Astrocyte of the hippocampus (primary cell): ENCODE measurements at places on chromosomes 2 and 18.

DNA sequence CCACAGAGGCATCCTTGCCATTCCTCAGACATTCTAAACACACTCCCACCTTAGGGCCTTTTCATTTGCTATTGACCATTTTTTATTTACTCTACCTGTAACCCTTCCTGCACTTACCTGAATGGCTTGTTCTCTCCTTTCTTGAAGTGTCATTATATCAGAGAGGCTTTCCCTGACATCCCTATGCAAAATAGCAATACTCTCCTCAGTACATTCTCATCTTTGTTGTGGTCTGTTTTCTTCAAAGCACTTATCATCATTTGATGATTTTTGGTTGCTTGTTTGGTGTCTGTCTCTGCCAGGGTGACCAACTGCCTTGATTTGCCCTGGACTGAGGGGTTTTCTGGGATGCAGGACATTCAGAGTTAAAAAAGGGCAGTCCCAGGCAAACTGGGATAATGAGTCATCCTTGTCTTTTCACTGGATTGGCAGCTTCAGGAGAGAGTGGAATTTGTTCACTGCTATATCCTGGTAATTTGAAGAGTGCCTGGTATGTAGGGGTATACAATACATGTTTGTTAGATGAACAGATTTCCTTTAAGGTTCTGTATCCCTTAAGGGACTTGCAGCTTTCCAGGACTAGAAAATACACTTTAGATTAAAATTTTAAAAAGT lies 102.4 kb downstream of the BABAM2 start:
- DNase-seq: peak; percentile 79

GRCh38 chr2:115491186-115491793 lies 1048.8 kb downstream of the DPP10 start:
- peak; percentile 5 for DNase-seq

GRCh38 chr18:52046842-52047241 lies 293.2 kb upstream of the DCC start:
- DNase-seq: no peak

DNA sequence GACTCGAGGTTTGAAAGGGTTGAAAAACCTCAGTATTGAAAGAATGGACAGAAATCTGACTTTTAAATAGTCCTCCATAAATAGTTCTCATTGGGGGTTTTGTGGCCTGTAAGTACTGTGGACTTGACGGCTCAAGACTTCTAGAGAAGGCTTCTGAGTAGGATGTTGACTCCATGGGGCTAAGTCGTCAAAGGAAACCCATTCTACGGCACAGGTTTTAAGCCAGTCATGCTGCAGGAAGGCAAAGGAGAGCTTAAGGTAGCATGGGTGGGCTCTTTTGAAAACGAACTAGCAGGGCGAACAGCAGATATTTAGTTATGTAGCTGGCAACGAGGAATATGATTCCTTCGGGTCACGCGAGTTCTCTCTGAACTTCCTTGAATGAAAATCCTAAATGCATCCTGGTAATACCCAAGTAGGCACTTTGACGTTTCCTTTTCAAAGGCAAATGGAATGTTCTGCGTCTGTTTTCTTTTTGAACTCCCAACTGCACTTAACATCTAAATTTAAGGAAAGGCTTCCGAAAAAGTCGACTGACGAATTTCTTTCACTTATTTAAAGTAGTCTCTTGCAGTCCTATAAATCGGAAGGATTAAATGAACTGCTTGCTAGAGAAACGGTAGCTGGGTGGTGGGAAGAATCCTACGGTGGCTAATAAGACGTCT lies 1.1 kb upstream of the NEDD4L start:
- peak; percentile 13 for DNase-seq

DNA sequence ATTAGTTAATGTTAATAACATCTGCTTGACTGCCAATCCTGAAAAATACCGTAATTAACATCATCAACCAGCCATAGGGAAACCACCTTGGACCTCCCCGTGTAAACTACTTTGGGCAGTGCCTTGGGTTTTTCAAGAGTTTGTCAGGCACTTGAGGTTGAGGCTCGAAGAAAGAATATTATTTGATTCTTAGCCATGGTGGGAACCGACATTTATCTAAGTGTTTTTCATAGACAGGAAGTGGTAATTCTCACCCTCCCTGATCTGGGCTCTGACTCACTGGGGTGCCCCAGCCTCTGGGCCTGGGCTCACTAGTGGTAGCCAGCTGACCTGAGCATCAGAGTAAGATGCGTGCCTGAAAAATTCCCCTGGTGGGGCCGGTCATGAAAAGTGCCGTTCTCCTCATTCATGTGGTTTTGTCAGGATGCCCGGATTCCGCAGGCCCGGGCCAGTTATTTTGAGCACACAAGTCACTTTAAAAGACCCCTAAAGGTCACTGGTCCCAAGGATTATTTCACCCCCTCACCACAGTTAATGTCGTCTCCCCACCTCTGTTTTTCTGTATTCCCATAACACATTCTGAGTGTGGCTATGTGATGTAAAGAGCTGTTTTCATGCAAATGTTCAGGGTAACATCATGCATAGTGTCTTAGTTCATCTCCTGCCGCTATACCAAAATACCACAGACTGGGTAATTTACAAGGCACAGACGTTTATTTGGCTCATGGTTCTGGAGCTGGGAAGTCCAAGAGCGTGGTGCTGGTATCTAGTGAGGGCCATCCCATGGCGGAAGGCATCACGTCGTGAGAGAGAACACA lies 21.6 kb upstream of the SPATA3 start:
- peak; percentile 97 for DNase-seq

DNA sequence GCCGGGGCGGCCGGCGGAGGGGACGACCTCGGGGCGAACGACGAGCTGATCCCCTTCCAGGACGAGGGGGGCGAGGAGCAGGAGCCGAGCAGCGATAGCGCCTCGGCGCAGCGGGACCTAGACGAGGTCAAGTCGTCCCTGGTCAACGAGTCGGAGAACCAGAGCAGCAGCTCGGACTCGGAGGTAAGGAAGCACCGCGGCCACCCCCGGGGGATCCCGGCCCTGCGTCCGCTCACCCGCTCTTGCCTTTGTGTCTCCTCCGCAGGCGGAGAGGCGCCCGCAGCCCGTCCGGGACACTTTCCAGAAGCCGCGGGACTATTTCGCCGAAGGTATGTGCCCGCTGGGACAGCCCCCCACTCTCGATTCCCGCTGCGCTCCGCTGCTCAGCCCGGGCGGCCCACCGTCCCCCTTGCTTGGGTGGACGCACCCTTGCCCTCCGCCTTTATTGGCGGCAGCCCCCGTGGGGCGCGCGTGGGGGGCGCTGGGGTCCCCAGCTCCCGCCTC lies 611 bp downstream of the TCF7L1 start:
- DNase-seq: peak; percentile 78

GRCh38 chr2:133167223-133167622 lies 401.0 kb downstream of the NCKAP5 start:
- DNase-seq: no peak

DNA sequence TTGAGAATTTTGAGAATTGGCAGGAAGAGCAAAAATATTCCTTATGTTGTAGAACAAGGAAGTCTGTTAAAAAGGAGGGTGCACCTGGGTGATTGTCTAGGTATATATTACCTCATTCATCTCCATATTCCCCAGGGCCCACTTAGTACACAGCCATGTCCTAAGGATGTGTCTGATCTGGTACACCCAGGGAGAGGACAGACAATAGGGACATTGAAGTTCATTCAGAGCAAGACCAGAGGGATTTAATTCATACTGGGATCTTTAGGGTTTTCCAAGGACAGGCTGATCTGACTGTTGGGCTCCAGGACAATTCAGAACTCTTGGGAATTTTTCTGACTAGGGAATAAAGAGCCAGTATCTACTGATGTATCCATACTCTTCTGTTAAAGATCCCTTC lies 112.1 kb downstream of the PHLPP1 start:
- DNase-seq: no peak

GRCh38 chr2:238380785-238381184 lies 45.9 kb upstream of the ASB1 start:
- peak; percentile 41 for DNase-seq

DNA sequence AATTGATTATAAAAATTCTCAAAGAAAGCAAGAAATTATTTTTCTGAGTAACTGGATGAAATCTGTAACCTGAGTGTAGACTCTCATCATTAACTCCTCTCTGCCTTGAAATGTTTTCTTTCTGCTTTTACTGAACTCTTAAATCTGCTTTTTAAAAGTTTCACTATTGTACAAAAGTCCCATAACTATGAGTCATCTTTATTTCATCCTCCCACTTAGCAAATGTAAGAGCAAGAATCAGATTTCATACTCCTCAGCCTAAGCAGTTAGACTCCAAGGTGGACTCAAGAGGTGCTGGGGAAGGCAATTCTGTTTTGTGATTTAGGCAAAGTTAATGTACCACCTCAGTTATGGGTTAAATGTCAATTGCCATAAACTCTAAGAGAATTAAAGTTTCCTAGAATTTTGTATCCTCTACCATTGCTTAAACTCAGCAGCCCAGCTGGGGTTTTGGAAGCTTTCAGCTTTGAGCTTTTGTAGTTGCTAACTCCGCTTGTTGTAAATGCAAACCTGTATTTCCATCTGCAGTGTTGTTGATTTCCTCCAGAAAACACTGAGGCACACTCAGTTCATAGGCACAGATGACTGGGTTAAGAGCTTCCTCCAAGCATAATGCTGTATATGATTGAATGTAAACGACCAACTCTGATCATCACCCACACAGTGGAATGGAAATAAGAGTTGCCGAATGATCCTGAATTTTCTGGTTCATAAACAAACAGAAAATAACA lies 268.8 kb downstream of the ARHGAP15 start:
- DNase-seq: peak; percentile 34

GRCh38 chr2:149902081-149902480 lies 314.5 kb upstream of the MMADHC start:
- peak; percentile 11 for DNase-seq

DNA sequence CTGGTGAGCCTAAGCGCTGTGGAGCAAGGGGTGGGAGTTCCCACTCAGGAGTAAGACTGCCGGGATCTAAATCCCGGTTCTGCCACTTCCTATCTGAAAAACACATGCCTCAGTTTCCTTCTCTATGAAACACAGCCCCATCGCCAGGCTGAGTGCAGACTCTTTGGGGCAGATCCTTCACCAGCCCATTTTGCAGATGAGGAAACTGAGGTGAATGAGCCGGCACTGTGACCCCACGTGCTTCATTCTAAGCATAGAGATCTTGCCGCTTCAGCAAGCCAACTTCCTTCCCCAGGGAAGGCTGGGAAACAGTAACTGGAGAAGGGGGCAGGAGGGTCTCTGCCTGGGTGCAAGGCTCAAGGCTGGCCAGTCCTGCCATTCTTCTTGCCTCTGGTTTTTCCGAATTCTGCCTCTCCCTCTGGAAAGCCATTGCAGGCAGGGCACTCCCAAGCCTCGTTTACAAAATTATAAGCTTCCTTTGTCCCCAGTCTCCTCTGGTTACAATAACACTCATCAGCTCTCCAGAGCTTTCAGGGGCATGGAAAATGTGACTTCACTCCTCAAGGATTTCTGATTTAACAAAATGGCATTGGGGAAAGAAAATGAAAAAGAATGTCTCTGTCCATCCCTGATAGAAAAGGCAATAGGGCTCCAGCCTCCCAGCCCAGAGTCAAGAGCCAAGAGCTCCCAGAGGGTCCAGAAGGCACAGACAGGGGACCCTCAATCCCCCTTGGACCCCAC lies 249.2 kb downstream of the TNS1 start:
- DNase-seq: peak; percentile 69

GRCh38 chr2:215527736-215528135 lies 91.9 kb upstream of the FN1 start:
- peak; percentile 79 for DNase-seq

GRCh38 chr2:72111061-72111460 lies 36.6 kb downstream of the CYP26B1 start:
- no peak for DNase-seq

DNA sequence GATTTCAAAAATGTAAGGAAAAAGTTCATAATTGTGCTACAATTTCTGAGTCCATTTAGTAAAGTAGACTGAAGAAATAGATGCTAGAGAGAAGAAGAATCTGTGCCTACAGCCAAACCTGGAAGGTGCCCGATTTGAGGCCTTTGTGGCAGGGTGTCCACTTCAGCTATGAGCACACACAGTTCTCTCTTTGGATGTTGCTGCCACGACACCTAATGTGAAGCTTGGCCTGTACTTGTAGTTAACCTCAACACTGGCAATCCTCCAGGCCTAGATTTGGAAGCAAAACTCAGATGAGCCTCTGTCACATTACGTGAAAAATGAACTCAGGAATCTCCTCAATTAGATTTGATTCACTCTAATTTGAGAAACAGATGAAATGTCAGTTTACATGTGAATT lies 90.1 kb upstream of the LRP1B start:
- DNase-seq: peak; percentile 76

GRCh38 chr18:2780750-2781149 lies 66.1 kb upstream of the EMILIN2 start:
- DNase-seq: no peak

DNA sequence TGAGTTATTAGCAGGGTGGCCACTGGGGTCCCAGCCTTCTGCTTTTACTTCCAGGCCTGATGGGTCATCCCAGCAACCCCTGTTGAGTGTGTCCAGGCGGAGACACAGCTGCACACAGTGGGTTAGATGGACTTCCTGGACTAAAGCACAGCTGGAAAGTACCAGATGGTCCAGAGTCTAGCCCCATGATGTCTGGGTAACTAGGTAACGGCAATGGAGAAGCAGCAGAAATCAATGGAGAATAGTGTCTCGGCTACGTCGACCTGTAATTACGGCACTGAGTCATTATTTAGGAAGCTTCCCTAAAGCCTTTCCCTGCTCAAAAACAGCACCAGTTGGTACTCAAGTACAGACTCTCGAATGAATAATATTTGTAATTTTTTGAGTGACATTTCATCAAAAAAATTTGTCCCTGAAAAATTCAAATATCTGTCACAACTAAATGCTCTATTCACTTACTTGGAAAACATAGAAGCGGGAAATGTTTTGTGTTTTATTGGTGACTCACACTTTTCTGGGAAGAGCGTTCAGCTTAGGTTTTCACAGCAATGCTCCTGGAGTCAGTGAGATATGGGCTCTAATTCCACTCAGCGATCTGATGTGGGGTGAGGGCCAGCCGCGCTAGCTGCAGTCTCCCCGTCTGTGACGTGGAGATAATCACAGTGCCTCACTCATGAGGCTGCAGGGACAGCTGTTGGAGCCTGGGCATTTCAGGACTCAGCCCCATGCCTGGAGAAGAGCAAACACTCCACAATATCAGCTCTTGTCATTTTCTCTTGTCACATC lies 16.2 kb upstream of the ARL4C start:
- peak; percentile 75 for DNase-seq

DNA sequence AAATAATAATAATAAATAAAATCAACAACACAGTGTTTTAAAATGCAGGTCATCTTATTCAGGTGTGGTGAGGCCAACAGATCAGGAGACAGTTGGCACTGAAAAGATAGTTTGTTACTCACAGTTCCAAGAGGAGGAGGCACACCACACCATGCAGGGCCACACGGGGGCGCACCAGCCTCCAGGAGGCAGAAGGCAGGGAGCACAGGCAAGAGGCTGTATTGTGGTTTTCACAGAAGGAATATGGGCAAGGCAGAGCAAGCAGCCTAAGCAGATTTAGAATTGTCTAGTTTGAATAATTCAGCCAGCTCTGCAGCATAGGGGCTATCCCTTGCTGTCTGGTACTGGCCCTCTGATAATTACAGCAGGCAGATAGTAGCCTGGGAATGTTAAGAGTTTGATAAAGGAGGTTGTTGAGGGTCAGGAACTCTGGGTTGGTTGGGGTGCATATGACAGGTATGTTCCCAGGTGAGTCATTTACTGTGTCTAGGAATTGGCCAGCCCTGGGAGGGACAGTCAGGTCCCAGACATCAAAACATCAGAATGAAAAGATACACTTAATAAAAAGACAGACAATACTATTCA lies 31.3 kb downstream of the KIAA2012 start:
- peak; percentile 48 for DNase-seq

GRCh38 chr2:85647823-85648526 lies 20.0 kb downstream of the SFTPB start:
- DNase-seq: no peak

- no peak for DNase-seq
Observed at GRCh38 chr2:70776266-70776665, 8.3 kb upstream of the ADD2 start.
